ENCODE measurements at places on chromosomes 3 and 15.

DNA sequence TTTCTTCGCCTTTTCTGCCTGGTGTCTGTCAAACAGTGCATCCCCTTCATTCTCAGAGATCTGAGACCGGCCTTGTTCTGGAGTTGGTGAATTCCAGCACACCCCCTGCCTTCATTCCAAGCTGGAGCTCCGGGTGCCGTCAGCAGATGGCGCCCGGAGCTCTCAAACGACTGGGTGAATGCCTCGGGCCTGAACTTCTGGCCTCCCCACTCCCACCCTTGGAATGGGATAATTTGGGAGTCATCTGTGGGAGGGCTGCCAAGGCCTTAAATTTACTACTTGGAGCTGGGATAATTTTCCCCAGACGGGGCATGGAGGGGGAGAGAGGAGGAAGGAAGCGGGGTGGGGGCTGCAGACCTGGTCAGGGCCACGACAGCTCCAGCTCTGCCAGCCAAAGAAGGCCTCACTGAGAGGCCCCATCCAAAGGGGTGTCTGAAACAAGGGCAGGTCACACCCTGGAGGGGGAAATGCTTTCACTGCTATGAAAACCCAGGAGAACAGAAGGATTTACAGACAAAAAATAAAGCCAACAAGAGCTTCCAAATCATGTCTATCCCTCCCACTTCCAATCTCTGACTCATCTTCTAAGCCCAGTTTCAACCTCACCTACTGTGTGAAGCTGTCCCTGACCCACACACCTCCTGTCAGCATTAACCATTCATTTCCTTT lies 187.9 kb downstream of the OPA1 start:
- DNase-seq: no peak

DNA sequence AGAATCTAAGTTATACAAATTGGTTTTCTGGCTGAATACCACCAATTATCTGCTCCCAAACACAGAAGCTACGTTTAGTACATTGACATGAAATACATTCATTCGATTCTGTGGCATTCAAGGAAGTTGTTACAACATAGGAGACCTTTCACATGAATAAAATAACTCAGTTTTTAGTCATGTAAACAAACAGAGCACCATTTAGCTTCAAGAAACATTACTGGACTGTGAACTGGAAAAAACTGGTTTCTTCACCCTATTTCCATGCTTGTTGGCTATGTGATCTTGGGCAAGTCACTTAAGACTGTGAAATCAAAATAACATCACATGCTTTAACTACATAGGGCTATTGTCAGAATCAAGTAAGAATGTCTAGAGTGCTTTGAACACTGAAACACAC lies 46.2 kb downstream of the NRG4 start:
- DNase-seq: no peak

GRCh38 chr3:102162251-102162650 lies 272.6 kb upstream of the ZPLD1 start:
- no peak for DNase-seq

- no peak for DNase-seq
Measured at GRCh38 chr3:79930196-79930595, 162.4 kb upstream of the ROBO1 start.

DNA sequence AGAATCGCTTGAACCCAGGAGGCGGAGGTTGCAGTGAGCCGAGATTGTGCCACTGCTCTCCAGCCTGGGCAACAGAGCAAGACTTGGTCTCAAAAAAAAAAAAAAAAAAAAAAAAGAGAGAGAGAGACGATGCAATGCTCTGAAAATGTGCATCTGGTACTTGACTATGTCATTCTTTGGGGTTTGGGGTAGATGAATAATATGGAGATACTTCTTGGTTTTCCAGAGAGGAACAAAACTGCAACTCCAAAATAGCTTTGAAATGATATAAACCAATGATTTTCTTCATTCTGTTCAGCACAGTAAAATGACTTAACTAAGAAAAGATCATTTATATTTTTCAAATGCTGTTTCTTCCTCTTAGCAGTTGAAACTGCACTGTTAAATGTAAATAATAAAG lies 158.9 kb downstream of the ISL2 start:
- DNase-seq: no peak

GRCh38 chr15:76393614-76394013 lies 57.0 kb downstream of the ISL2 start:
- no peak for DNase-seq

DNA sequence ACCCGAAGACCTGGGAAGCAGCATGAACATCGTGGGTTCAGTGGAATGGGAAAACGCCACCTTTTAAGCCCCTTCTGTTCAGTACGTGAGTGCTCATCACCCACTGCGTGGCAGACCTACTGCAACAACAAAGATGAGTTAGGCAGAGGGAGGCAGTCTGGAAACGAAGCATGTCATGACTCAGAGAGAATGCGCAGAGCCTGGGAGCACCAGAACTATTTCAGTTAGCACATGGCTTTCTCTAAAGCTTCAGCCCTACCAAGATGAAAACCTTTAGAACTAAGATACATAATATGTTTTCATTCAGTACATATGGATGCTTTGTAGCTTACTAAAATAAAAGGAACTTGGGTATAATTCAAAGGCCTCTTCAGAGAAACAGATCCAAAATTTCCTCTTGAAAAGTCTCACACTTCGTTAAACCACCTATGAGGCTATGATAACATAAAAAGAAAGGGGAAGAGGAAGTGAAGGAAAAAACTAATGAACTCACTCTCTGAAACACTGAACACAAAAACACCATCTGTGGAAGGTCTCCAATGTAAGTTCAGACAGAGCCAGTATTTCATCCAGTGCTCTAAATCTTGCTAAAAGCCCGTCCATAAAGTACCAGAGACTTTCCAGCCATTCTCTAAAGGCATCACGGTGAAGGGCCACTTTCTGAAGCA lies 140.1 kb downstream of the OCA2 start:
- DNase-seq: no peak

DNA sequence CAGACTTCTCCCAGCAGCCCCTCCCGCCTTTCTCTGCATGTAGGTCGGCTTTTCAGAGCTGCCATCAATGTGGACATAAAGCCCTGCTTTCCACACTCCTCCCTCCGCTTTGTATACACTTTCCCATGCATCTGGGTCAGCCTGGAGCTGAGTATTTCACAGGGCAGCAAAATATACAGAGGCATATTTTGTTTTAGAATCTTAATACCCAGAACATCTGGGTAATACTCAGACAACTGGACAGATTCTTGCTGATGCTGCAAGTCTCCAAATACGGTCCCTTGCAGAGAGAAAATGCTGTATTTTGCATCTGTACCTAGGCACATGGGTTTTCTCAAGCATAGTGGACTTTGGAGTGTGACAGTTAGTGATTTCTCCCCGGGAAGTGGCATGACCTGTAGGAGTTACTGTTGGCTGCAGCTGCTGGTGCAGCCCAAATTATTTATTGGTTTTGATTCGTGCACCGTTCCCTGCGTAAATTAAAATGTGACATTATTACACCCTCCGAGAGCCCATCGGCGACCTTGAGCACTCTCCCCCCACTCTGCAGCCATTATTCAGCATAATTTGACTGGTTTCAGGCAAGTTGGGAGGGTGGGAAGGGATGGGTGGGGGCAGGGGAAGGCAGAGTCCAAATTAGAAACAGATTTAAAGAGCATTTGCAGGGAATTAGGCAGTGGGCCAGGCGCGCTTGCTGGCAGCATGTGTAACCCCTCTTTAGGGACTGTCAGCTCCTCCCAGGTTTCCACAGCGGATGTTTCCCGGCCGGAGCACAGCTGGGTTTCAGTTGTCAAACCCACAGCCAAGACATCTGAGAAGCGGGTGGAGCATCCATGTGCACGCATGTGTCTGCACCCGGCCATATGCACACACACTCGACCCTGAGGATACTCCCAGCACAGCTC lies 100.8 kb downstream of the CPN2 start:
- no peak for DNase-seq

GRCh38 chr3:126407412-126408044 lies 12.8 kb downstream of the CFAP100 start:
- DNase-seq: no peak

DNA sequence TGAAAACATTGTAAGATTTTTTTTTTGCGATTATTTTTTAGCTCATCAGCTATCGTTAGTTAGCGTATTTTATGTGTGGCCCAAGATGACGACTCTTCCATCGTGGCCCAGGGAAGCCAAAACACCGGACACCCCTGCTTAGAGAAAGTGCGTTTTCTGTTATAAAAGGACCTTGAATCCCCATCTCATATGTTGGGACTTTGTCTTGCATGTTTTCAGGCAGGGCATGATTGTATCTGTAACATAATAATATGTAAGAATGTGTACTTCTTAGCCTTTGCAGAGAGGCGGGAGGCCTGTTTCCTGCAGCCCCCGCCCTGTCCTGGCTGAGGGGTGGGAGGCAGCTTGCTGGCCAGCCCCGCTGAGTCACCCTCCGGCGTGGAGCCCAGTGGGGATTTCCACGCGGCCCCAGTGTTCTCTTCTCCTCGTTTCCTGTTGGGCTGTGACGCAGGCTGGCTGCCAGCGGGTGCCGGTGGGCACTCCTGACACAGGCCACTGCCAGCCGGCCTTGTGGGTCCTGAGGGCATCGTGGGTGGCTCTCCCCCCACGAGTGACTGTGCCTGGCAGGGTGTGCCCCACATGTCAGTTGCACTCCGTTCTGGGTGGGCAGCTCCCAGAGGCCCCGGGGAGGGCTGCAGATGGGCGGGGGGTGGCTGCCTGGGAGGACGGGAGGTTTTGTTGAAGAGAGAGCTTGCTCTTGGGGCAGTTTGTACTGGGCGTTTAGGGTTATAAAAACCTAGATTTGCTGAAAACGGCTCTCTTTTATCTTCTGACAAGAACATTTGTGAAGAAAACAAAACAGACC lies 55.6 kb downstream of the SMAD3 start:
- DNase-seq: peak; percentile 80

GRCh38 chr3:66423791-66424190 lies 77.0 kb downstream of the LRIG1 start:
- peak; percentile 20 for DNase-seq

DNA sequence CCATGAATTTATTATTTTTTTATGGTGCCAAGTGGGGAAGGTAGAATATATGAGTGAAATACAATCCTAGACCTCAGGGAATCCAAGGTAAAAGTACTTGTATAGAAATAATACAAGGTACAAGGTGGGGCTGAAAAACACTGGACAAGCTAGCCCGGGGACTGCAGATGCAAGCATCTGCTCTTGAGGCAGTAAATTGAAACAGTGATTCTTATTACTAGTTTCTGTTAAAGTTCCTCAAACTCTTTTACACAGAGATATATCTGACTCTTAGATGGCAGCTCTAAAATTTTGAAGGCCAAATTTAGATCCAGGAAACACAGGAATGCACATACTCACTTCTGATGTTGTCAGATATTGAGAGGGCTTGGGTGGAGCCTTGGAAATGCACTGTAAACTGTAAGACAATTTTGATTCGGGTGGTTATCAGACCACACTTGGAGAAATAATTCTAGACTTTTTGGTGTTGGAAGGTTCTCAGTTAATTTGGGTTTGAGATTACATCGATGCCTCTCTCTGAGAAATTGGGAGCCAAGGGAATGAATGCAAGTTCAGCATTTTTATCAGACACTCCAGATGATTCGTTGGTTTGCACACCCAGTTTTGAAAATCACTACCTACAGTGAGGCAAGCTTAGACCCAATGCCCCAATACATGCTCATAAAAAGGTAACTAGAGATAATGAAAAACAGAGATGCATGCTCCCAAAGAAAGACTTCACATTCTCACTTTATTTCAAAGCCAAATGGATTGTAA lies 7.3 kb downstream of the TP63 start:
- DNase-seq: no peak

- DNase-seq: no peak
Measured at GRCh38 chr3:146100180-146100579, 60.8 kb downstream of the PLOD2 start.

- DNase-seq: no peak
Measured at GRCh38 chr3:165491487-165491886, 295.3 kb upstream of the SLITRK3 start.

GRCh38 chr15:80619680-80620079 lies 75.4 kb upstream of the ABHD17C start:
- DNase-seq: no peak

DNA sequence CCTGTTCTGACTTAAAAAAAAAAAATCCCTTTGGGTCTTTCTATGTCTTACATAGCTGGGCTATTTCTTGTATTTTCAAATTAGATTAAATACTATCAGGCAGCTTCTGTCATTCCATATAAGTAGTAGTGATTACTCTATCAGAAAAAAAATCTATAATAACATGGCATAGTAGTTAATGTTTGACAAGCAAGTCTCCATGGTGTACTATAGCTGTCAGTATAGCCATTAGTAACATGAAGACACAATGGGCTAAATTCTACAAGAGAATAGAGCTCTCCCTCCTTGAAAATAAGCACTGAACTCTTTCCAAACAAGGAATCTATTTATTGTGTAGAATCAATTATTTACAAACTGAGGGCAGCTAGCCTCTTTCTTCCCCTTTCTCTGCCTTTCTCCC lies 19.4 kb upstream of the VEPH1 start:
- no peak for DNase-seq

DNA sequence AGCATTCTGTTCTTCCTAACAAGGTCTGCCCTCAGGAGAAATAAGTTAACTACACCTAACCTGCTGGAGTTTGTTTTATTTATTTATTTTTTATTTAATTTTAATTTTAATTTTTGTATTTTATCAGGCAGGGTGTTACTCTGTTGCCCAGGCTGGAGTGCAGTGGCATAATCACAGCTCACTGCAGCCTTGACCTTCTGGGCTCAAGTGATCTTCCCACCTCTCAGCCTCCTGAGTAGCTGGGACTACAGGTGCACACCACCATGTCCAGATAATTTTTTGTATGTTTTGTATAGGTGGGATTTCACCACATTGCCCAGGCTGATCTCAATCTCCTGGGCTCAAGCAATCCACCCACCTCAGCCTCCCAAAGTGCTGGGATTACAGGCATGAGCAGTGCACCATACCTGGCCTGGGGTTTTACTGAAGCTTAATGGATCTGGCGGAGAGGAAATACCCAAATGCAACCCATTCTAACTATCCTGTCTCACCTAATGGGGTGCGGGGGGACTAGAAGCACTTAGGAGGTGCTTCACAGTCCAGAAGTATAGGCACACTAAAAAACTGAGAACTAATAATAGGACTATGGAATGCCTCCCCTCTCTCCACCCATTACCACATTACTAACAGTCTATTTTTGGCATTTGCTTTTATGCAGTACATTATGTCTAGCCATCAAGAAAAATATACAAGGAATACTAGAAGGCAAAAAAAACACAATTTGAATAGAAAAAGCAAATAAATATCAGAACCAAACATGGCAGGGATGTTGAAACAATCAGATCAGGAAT lies 61.4 kb downstream of the TTBK2 start:
- DNase-seq: no peak

DNA sequence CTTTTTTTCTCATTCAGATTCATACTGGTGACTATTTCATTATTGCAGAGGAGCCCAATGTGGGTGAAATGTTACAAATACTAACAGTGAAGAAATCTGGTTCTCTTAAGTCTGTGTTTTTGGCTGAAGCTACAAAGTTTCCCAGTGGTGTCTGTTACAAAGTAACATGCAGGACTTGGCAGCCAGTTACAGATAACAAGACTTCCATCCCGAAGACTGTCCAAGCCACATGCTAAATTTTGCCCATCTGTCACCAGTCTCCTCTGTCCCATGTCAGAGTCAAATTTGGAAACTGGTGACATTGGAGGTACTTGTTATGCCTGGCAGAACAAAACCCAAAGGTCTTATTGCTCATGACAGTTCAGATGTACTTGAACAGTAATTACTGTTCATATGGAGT lies 269.2 kb upstream of the GOLIM4 start:
- DNase-seq: no peak

Measured in T1000 (cell line).